AG09319 (cell line): ENCODE measurements at places on chromosomes 12 and 14.
A peak's percentile ranks its signal among the peaks of the same experiment; 100 is the strongest.

DNA sequence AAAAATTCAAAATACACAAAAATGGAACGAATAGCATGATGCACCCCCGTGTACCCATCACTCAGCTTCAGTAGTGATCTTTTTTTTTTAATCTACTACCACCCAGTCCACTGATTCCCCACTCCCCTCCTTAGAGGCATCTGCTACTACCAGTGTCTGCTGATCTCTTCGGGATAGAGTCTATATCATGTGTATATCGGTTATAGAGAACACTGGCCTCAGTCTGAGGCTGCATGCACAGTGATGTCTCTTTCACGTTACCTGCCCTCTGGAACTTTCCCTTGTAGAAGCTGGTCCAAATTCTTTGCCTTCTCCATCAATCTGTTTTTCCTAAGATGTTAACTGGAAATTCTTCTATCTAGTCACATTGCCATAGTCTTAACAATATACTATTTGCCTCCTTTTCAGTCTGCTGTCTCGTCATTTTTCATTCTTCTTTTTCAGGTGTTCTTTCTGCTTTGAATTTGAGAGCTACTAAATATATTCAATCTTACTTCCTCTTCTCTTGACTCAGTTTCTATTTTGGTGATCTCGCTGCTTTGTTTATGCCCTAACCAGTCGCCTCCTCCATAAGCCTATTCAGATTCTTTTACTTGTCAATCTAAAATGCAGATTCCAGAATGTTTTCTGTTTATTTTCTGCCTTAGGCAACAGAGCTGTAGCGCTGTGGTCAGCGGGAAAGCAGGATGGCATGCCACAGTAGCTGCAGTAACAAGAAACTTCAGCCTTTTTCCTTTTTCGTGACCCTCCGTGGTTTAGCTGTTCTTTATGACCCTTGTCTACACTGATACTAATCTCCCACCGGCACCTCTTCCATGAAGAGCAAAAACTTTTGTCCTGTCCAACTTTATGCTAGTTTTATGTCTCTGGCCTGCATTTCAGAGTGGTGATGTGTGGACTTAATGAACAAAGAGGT is 67.0 kb downstream of the FBXW8 start:
- no peak for DNase-seq

- DNase-seq, result no peak
Measured at GRCh38 chr12:56644654-56645053, 1.1 kb downstream of the ATP5F1B start.

- no peak for DNase-seq
Measured at GRCh38 chr12:26535826-26536225, 297.2 kb downstream of the ITPR2 start.

GRCh38 chr12:122312926-122313325 is 46.6 kb upstream of the VPS33A start:
- DNase-seq, result no peak

DNA sequence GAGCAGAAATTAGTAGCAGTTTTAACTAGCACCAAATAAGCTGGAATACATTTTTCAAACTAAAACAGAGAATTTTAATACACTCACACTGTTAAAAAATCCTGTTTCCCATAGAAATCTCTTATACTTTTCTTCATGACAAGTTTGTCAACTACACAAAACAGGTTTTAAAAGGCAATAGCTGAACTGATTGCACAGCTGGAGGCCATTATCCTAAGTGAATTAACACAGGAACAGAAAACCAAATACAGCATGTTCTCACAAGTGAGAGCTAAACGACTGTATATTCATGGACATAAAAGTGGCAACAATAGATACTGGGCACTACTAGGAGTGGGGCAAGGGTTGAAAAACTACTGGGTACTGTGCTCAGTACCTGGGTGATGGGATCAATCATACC is 11.6 kb upstream of the HAL start:
- no peak for DNase-seq

- DNase-seq, result no peak
Measured at GRCh38 chr12:6612247-6612646, 5.1 kb upstream of the CHD4 start.

DNA sequence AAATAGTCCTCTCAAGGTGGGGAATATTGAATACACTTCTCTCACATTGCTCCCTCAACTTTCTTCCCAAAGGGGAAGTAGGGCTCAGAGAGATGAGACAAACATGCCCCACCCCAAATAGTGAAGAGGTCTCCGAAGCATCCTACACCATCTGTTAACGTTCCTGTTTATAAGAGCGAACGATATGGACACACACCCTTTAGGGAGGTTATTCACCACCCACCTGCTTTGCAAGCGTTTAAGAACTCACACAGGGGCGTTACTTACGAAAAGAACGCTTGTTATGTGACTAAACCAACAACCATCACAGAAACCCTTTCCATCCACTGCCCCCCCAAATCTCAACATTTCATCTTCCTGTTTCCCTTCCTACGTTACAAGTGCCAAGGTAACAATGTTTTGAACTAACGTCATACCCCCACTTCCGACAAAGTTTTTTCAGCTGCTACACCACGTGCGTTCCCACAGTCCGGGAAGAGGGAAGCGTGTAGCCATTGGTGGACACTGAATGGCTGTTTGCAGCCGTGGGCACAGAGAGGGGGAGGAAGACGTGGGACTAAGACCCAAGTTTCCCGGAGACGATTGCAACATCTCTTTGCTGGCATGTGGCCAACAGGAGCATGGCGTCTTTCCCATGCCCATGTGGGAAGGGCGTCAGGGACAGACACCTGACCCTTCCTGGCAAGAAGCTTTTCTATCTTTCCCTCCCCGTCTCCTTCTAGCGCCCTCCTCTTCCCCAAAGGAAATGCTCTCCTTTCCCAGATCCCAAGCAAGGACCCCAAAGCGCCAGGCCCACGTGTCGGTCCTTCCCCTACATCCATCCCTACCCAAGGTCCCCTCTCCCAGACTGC is 1.2 kb downstream of the YBX3 start:
- DNase-seq, result peak; percentile 94

GRCh38 chr14:21543521-21543960 is 17.4 kb upstream of the SALL2 start:
- no peak for DNase-seq

DNA sequence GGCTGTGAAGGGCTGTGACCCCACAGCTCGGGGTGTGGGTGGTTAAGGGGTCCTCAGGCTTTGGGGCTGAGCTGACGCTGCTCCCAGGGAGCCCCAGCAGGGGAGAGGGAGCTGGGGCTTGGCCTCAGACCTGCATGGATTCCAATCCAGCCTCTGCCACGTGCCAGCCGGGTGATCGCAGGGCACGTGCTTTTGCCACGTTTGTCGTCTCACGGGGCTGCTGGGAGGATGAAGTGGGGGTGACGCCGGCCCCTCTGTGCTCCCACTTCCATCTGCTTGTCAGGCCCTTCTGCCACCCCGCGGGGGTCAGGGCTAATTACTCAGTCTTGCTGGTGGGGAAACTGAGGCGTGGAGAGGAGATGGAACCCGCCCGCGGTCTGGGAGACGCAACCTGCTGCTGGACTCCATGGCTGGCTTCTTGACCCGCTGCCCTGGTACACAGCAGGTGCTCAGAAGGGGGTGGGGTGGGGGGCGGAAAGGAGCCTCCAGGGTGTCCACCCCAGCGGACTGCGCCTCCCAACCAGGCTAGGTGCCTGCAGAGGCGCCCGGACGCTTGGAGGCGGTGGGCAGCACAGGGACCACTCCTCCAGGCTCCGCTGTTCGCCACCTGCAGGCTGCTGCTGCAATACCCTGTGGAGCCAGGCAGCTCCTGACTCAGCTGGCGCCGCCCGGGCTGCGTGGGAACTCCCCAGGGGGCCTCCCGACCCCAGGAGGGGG is 36.4 kb upstream of the PRIMA1 start:
- DNase-seq, result no peak

- DNase-seq, result no peak
Measured at GRCh38 chr12:127262615-127263014, 1004.4 kb upstream of the TMEM132C start.

DNA sequence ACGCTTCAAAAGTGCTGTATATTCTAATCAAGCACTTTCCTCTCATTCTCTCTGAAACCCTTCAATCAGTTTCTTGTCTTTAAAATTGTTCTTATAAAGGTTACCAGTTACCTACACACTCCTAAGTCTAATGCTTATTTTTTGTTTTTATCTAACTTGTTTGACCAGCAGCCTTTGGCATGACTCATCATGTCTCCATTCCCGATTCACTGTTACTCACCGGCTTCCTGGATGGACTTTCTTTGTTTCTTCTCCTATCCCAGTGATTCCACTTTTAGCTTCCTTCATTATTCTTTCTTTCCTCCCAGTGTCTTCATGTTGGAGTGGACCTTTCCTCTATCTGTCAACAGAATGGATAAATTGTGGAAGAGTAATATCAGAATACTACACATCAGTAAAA is 368.6 kb upstream of the CCDC196 start:
- DNase-seq, result no peak

DNA sequence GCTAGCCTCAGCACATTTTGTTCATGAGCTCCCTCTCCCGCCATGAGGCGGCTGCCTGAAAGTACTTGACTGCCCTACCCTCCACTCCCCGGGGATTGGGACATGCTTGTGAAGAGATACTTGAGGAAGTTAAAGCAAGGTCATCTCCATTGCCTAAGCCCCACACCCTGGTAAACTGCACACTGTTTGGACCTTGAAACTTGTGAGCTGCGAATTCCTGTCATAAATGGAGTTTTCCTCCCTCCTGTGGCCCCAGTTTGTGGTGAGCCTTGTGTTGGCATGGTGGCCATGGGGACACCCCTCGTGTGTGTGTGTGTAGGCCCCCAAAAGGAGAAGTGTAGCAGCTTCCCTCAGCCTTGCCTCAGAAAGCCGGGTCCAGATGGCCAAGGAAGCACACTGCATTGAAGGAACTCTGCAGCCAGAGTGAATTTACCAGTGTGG is 395.5 kb downstream of the ZFP36L1 start:
- no peak for DNase-seq

- DNase-seq, result no peak
Measured at GRCh38 chr12:7375145-7375543, 68.8 kb downstream of the CD163L1 start.

- DNase-seq, result no peak
Measured at GRCh38 chr12:39095636-39096330, 190.4 kb upstream of the CPNE8 start.

DNA sequence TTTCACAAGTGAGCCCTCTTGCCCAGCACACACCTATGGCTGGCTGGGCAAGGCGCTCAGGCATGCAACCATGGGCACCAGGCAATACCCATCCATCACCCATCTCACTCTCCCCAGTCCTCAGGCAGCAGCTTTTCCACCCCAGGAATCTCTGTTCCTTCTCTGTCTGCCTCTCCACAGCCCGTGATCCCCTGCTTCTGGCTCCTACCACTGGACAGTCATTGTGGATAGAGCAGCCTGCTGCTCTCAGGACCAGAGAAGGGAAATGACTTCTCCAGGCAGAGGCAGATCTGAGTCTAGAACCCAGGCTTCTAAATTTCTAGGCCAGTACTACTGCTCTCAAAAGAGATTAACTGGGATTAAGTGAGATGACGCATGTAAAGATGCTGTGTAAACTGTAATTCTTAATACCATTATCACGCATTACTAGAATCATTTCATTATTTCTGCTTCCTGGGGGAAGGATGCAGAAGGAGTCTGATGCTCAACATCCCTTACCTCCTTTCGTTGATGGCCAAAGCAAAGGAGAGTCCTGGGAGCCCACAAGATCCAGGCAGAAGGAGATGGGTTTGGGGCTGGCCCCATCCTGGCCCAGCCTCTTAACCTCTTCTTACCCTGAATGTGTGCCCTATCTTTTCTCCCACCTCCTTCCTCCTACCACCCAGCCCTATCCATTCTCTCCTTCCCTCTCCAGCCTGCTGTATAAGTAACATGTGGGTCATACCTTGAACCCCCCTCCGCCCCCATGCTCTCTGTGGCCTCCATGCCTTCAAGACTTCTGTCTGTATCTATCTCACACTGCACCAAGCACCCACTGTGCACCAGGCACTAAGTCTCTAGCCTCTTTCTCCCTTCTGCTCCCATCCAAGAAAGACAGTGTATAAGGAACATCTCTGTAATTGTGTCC is 4.8 kb upstream of the AQP5 start:
- no peak for DNase-seq

DNA sequence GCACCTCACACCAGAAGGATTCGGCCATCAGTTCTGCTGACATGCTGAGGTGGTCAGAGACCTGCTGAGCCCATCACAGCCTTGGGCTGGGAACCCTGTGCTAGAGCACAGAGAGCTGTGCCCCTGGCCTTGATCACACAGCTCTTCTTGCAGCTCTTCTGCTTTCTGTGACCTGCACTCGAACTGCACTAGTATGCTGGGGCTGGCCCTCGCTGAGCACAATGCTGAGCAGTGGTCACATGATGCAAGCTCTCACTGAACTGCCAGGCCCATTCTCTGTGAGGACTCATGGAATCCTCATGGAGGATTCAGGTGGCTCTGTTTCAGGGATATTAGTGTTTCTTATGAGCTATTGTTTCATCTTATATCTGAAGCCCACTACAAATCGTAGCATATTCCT is 22.5 kb downstream of the FBXO21 start:
- no peak for DNase-seq

GRCh38 chr12:80794551-80794950 is 77.8 kb downstream of the MYF5 start:
- no peak for DNase-seq

DNA sequence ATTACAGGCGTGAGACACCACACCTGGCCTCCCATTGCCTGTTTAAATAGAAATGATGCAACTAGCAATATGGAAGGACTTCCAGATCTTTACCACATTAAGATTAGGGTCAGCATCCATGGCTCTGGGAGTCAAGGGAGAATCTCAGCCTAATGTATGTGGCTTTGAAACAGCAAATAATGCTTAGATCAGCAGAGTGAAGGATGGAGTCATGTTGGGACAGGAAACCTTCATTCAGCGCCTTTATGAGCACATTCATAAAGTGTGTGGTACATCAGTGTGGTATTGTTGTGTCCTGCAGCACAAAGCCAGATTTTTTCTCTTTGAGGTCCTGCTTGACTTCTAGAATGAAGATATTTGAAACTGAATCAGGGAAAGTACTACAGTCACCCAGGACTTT is 15.3 kb upstream of the SPSB2 start:
- no peak for DNase-seq

DNA sequence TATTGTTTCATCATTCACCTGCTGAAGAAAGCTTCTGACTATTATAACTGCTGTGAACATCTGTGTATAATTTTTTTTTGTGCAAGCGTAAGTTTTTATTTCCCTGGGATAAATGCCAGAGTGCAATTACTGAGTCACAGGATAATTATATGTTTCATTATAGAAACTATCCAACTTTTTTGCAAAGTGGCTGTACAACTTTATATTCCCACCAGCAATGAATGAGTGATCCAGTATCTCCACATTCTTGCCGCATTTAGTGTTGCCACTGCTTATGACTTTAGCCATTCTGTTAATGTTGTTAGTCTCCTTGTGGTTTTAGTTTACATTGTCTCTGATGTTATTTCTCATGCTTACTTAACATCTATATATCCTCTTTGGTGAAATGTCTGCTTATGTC is 88.1 kb upstream of the CCDC175 start:
- no peak for DNase-seq

GRCh38 chr12:113151655-113152054 is 2.1 kb downstream of the CFAP73 start:
- DNase-seq, result no peak
